ENCODE measurements at places on chromosomes 1 and 21.

DNA sequence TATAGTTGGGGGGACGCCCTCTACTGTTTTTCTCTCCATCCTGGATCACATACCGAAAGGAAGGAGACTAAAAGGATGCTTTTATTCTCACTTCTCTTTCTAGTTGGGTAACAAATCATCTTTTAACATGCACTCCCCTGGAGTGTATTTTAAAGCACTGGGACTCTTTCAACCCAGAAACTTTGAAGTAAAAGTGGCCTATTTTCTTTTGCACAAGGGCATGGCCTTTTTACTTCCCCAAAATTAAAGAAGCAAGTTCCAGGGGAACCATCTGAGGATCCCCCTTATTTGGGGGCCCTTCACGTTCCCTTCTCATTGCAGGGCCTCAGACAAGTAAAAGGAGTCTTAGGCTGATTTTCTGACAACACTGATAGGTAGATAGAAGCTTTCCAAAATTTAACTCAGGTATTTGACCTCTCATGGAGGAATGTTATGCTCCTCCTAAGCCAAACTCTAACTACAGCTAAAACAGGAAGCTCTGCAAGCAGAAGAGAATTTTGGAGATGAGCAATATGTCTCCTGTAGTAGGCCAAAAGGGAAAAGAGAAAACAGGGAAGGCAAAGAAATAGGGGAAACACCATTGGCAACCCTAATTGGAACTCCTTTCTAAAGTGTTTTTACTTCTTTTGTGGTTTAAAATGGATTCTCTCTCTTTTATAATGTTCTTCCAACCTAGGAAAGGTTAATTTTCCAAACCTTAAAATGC, 8.9 kb upstream of the CD46 start:
- no peak for DNase-seq

DNA sequence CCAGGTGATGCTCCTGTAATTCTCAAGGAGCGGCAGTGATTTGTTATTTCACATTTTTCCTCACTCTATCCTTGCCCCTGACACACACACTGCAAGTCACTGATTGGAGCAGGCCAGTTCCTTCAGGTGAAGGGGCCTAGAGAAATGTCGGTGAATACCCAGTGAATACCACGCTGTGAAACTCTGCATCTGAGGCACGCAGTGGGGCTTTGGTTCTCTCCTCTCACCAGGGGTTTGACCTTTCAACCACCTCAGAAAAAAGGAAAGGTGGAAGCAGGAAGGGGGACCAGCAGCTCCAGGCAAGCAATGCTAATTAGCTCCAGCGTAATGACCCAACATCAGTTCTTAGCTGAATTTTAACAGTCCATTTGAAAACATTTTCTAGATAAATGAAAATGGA, 532 bp upstream of the FAM177B start:
- DNase-seq, result no peak

- DNase-seq, result no peak
These were observed 552.9 kb upstream of the CAMK1G start for GRCh38 chr1:209030454-209031167.

DNA sequence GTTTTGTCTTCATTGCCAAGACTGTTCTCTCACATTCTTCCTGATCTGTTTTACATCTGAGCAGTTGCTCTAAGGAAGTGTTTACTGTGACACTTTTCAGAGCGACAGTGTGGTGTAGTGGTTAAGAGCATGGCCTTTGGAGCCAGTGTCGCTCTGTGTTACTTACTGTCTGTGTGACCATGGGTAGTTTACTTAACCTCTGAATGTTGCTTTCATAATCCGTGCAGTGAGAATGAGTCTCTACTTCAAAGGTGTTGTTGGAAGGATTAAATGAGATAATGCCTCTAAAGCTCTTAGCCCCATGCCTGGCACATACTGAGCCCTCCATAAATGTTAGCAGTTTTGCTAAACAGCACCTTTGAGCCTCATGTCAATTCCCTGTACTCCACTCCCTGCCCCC, 35.9 kb upstream of the ZFP69B start:
- DNase-seq, result no peak

- no peak for DNase-seq
These were observed 14.6 kb downstream of the AJAP1 start for GRCh38 chr1:4668743-4669700.

- no peak for DNase-seq
These were observed 48.6 kb upstream of the EXO1 start for GRCh38 chr1:241799416-241799815.

- no peak for DNase-seq
These were observed 181.4 kb upstream of the KIAA0040 start for GRCh38 chr1:175373786-175374623.

- DNase-seq, result no peak
These were observed 97.3 kb downstream of the MAP3K21 start for GRCh38 chr1:233424779-233425178.

DNA sequence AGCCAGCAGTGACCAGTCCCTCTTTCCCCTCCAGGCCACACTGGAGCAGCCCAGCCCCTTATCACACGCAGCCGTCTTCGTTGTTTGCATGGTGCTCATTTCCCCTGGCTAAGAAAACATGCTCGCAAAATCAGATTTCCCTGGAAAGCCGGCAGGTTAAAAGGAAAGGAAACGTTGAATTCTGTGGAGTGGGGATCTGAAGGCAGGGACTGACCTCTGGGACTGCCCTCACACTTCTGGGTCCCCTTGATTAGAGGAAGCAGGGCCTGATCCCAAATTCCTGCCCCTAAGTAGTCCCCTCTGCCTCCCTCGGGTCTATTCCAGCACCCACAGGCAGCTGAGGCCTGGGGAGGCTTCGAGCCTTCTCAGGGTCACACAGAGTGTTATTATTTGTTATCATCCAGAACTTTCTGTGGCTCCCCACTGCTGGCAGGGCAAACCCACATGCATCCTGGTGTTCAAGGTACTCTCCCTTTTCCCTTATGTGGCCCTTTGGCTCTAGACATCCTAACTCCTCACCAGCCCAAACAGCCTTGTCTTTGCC, 125.2 kb upstream of the ZBTB40 start:
- DNase-seq, result no peak

GRCh38 chr1:28045777-28046176, 42.6 kb downstream of the EYA3 start:
- no peak for DNase-seq

GRCh38 chr1:205656236-205656635, 24.1 kb downstream of the SLC45A3 start:
- DNase-seq, result peak; percentile 12

DNA sequence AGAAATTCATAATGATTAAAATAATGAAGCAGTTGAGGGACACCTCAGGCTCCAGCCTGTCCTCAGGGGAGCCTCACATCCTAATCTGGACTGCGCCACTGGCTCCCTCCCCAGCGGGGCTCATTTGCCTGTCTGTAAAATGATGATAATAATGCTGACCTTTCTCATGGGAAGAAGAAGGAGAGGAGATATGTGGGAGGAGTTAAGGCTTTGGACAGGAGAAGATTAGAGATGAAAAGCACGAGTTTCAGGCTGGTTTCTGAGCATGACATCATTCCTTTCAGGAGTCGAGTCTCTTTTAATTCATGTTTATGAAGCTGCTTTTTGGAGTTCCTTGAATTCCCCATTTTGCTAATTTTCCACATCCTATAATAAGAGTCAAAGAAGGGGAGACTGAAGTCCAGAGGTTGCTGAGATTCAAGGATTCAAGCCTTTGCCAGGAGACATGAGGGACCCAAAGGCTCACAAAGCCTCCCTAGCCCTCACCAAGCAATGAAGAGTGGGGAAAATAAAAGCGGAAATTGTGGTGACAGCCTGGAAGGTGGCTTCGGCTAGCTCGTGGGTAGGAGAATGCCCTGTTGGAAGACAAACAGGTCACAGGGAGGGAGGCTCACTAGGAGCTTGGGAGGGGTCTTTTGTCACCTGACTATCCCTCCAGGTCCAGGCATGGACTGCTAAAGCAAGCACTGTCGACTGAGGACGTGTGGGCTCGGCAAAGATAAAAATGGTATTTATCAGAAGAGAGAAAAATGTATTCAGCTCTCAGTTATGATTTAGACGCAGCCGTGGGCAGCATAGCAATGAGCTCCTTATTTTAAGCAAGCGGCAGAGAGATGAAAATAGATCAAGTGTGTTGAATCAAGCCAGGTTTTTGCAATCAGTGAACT, 27.5 kb upstream of the STMN1 start:
- DNase-seq, result no peak

GRCh38 chr1:202376247-202376646, 27.7 kb downstream of the PPP1R12B start:
- no peak for DNase-seq

DNA sequence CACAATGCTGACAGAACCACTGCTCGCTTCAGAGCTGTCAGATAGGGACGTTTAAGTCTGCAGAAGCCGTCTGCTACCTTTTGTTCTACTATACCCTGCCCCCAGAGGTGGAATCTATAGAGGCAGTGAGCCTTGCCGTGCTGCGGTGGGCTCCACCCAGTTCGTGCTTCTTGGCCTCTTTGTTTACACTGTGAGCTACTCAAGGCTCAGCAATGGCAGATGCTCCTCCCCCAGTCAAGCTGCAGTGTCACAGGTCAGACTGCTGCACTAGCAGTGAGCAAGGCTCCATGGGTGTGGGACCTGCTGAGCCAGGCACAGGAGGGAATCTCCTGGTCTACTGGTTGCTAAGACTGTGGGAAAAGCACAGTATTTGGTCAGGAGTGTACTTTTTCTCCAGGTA, 47.1 kb downstream of the LEPR start:
- DNase-seq, result no peak

DNA sequence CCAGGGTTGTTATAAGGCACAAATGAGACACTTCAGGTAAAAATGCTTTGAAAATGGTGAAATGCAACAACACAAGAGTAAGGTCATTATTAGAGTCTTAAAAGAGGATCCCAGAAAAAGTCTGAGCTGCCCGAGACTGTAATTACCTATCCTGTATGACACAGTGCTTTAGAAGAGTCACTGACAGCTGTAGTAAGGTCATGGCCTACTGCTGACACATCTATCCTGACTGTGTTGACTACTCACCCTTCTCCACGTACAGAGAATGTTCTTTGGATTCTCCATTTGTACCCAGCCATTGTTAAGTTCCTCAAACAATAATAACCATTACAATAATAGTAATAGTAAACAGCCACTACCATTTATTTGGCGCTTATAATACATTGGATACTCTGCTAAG, 104.4 kb downstream of the CACHD1 start:
- DNase-seq, result no peak

DNA sequence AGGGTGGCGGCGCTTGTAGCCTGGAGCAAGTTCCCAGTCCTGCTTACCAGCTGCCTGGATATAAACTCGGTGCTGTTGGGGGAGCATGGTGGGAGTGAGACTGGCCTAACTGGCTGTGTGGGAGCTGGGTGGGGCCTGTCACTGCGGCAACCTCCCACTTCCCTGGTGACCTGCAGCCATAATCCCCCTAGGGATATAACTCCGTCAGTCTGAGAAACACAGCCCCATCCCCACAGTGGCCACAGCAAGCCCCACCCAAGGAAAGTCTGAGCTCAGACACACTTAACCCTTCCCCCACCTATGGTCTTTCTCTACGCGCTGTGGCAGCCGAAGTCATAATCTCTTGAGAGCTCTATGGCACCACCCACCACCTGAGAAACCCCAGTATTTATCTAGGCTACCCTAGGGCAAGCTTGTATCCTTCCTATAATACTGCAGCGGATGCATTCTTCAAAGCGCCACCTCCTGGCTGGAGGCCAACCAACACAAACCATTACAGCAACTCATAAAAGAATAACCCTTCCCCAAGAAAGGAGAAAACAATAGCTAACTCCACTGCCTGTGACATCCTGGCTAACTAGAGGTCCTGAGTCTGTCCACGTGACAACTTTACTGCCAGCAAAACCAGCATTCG, 57.4 kb downstream of the ZNF648 start:
- DNase-seq, result no peak

DNA sequence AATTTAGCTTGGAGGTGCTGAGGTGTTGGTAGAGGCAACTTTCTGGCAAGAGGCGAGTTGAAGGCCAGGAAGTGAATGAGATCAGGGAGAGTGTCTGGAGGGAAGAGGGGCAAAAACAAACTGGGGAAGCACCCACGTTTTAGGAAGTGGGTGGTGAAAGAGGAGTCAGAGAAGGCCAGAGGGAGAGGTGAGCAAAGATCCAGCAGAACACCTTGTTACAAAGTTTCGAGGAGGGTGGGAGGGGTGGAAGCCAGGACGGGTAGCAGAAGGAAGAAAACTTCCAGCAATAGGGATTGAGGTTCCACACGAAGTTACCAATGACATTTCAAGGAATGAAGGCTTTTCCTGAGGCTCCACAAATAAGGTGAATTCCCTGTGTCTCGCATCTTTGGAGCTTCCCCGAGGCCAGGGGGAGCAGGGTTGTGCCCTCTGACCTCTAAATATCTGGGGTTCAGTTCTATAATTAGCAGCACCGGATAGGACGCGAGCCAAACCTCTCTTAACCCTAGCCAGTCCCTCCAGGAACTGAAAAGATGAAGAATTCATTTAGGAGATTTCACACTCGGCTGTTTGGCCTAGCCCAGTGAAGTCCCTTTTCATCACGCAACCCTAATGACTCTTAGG, 578 bp upstream of the SESN2 start:
- DNase-seq, result no peak

- DNase-seq, result no peak
These were observed at the start of gene APOBEC4 for GRCh38 chr1:183652547-183653461. Gene APOBEC4 (minus strand): TSS chr1:183653316. CDS start chr1:183648781, 4,535 bp downstream.

DNA sequence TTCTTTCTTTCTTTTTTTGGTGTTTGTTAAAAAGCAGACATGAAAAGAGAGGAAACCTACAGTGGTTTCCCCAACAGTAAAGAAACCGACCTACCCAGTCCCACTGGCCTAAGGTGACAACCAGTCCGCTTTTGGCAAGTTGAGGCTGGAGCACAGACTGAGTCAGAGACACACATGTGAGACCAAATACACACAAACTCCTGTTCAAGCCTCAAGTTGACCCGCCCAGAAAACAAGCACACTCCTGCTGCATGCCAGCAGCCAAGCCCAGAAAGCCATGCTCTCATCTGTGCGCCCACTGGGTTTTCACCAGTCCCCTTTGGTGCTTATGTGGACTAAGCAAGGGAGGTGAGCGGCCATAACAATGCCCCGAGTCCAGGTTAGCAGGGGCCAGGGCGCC, 64.6 kb upstream of the GPR153 start:
- no peak for DNase-seq

DNA sequence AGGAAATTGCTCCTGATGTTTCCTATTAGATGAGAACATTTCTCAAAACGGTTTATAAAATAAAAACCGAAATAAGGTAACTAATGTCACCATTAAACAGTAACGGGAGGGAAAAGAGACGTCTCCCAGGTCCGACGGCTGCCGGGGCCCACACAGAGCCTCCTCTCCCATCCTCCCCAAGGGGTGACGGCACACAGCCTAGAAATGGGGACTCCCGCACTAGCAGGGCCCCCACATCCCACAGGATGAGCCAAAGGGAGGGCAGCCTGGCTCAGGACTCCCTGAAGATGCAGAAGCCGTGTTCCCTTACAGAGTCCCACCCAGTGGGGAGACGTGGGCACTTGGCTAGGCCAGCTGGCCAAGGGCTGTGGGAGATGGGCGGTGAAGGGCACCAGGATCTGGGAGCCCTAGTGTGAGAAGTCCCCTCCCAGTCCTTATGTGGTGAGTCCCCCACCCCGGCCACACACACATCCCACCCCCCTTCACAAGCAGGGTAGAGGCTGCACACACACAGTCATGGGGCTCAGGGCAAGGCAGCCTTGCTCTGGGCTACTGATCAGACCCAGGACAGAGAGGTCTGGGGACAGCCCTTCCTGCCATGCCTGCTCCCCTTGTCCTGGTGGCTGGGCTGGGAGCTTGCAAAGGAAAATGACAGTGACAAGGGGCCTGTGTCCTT, 3.3 kb downstream of the KRTAP10-3 start:
- no peak for DNase-seq
